HL-60 (cell line): ENCODE measurements at places on chromosomes 12 and 14.

GRCh38 chr14:22096514-22096895, 422.9 kb upstream of the OR4E1 start:
- DNase-seq = no peak

- DNase-seq = no peak
Observed at GRCh38 chr12:106985479-106985878, 1.5 kb downstream of the MTERF2 start.

- DNase-seq = no peak
Observed at GRCh38 chr14:29301571-29301970, 535.0 kb downstream of the FOXG1 start.

GRCh38 chr12:34406996-34407300, 384.7 kb downstream of the ALG10 start:
- no peak for DNase-seq

GRCh38 chr12:131058700-131059099, 105.0 kb downstream of the ADGRD1 start:
- DNase-seq = no peak

- no peak for DNase-seq
Observed at GRCh38 chr14:99808154-99808505, 14.9 kb downstream of the EML1 start.

DNA sequence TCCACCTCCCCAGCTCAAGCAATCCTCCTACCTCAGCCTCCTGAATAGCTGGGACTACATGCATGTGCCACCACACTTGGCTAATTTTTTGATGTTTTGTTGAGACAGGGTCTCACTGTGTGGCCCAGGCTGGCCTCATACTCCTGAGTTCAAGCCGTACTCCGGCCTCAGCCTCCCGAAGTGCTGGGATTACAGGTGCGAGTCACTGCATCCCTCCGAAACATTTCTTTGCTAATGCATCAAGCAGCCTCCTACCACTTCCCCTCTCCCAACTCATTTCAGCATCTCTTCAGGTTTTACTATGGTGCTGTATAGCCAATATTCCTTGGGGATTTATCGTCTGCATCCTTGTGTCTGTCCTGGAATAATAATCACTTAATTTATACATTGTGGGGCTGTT, 2.3 kb upstream of the SLC22A17 start:
- no peak for DNase-seq

- no peak for DNase-seq
Observed at GRCh38 chr14:70955543-70956480, 48.6 kb downstream of the PCNX1 start.

- no peak for DNase-seq
Observed at GRCh38 chr14:27845241-27845850, 921.2 kb upstream of the FOXG1 start.

GRCh38 chr12:110531741-110532333, 29.7 kb downstream of the RAD9B start:
- no peak for DNase-seq

DNA sequence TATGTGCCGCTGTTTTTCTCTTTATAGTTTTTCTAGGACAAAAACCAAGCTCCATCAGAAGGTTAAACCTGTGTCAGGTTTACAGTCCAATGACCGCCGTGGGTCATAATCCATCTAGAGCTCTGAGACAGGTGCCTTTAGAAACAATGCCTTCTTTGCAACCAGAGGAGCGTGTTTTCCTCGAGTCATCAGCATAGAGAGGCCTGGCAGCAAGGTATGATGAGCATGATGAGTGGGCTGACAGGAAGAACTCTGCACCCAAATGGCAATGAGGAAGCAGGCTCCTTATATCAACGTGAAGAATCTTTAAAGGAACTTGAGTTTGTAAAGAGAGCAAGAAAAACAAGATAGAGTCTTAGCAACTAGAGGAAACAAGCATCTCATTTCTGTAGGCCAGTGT, 60.5 kb upstream of the NUDT4 start:
- peak; percentile 4 for DNase-seq

DNA sequence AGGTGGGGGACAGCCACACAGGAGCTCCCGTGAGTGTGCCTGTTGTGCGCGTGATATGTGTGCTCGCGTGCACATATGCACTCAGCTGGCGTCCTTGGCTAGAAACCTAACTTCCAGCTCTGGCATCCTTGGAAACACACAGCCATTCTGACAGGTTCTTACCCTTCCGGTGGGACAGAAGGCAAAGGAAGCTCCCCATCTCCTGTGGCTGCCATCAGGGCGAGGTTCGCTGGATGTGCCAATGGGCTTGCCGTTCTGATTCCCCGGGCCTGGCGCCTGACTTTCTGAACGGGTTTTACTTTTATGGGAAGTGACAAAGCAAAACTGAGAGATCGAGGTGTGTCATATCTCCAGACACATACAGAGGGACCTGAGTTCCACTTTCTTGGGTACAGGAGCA, 124.7 kb downstream of the PAPOLA start:
- peak; percentile 5 for DNase-seq

DNA sequence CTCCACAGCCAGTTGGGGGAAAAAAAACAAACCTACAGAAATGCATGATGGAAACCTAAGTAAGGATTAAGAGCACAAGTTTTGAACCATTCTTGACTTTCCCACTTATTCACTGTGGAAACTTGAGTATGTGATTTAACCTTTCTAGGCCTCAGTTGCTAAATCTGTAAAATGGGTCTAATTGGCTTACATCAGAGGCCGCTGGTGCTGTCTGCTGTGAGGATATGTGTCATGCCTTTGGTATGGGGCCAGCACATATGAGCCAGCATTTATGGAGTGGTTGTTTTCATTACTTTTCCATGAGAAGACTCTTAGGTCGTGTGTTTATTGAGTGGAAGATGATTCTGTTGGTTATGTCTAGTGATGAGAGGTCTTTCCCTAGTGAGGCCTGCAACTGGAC, 102.4 kb downstream of the ESR2 start:
- DNase-seq = no peak

DNA sequence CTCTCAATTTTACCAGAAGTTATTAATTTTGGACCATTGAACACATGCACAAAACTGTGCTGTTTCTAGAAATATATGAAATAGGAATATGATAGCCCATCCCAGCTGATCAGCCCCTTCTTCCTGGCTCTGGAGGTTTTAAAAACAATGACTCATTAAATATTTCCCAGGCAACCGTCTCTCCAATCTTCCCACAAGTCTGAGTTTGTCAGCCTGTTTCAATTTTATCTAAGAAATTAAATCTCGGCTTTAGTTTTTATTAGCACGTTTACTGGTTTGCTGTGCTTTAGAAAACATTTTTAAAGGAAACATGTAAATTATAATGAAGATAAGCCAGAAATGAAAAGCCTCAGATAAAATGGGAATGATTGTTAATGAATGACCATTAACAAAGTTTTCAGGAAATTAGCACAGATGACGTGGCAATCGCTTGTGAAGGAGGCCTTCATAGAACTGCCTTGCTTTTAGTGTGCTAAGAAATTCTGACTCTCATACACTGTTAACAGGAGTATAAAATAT, 89.3 kb upstream of the RAP1B start:
- no peak for DNase-seq

GRCh38 chr12:89161557-89161956, 190.7 kb downstream of the DUSP6 start:
- DNase-seq = peak; percentile 21

GRCh38 chr12:113059071-113059595, 2.6 kb downstream of the DTX1 start:
- DNase-seq = no peak

- no peak for DNase-seq
Observed at GRCh38 chr14:53390008-53390407, 236.9 kb upstream of the DDHD1 start.

DNA sequence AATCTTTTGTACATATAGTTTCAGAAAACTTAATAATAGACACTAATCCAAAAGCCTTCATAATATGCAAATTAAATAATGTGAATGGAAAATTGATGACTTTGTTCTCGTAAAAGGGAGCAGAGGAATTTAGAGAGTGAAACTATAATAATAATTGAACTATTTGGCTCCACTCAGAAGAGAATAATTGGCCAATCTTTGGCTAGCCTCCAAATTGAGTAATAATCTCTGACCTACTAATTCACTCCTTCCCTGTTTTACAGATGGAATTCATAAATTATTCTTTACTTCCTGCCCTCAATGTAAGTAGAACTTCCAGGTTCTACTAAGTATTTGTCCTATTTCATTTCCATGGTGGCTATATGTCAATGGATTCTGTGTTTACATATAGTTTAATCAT, 15.8 kb downstream of the TRIM9 start:
- DNase-seq = peak; percentile 26

DNA sequence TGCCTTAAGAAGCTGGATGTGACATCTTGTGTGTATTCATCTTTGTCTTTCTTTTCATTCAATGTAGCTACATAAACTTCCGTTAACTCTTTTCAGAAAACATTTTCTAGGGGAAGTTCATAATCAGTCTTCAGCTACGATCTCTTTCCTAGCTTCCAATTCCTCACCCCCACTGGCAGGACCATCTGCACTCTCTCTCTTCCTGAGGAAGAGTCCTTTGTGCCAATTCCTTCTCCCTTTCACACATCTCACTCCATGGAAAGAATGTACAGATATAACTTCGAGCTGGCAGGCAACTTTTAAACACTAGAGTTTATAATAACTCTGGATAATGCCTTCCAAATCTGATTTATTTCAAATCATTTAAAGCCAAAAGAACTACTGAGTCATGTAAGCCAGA, 495.7 kb downstream of the GALC start:
- DNase-seq = no peak

DNA sequence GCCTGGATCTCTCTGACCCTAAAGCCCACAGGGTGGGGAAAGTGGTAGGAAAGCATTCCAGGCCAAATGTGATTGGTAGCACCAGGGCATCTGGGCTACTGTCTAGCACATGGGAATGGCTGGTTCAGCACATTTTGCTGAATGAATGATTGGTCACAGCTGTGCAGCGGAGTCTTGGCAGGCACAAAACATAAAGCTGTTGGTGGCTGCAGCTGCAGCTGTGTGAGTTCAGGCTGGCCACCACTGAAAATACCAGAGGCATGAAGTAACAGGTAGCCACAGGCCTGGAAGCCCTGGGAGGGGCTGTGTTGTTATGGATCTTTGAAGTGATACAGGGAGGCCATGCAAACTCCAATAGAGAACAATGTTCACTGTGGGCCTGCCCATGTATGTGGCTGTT, 72.7 kb downstream of the MYRFL start:
- DNase-seq = no peak

DNA sequence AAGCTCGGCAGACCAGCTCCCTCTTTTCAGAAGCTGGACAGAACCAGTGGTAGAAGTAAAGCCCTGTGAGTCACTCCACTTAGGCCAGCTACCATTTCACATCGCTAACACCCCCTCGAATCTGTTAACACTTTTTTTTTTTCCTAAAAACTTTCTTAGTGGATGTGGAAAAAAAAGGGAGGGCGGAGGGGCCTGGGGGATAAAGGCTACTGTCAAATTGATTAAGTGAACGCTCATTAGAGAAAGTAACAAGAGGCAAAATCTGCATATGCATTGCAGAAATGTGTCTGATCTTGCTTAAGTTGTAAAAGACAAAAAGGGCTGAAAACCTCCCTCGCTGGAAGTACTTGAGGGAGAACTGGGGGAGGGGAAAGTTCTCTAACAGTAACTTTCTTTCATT, 86.6 kb upstream of the OTX2 start:
- DNase-seq = no peak

- DNase-seq = no peak
Observed at GRCh38 chr12:75781532-75782046, 250.0 kb downstream of the PHLDA1 start.

DNA sequence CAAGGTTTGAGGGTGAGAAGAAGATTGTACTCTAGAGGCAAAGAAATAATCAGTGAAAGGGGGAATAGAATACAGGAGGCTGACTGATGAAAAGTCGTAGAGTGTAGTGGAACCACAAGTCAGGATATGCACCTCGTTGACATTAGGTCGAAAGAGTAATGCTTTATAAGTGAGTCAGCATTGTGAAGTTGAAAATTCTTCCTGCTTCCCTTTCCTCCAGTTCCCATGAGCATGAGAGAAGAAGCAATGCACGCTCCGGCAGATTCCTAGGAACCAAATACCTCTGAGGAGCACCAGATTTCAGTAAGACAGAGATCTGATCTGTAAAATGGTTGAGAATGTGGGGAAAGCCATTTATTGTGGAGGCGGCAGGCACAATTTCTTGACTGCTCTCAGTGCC, 16.5 kb downstream of the CCER1 start:
- DNase-seq = no peak

DNA sequence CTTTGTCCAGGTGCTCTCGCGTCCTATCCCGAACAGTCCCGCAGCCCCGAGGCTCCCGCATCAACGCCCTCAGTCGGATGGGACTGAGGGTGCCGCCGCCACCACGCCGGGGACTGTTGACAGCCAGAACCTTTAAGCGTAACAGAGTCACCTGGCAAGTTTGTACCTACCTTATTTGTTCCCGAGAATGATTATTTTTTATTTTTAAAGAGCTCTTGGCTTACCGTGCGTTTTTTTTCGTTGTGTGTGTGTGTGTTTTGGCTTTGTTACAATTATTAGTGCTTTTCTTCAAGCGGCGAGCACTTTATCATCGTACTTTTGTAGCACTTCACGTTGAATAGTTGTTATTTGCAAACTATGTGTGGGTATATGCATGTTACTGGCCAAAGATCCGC, 463 bp downstream of the COA8 start:
- no peak for DNase-seq

DNA sequence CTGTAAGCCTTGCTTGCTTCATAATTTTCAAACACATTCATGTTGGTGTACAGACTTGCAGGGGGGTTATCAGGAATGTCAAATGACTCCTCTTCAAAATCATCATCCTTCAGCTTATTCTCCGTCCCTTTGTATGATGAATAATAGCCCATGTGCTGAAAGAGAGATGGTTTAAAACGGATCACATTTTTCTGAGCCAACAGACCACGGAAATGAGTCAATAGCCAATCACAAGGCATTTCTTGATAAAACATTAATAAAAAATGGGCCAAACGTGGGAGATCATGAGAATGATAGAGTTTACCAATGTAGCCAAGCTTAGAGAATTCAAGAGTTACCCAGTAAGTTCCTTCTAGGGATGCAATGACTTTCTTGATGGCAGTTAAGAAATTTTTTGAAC, 105.5 kb downstream of the NTS start:
- DNase-seq = no peak

GRCh38 chr12:93025145-93026103, 96.3 kb upstream of the EEA1 start:
- peak; percentile 25 for DNase-seq

DNA sequence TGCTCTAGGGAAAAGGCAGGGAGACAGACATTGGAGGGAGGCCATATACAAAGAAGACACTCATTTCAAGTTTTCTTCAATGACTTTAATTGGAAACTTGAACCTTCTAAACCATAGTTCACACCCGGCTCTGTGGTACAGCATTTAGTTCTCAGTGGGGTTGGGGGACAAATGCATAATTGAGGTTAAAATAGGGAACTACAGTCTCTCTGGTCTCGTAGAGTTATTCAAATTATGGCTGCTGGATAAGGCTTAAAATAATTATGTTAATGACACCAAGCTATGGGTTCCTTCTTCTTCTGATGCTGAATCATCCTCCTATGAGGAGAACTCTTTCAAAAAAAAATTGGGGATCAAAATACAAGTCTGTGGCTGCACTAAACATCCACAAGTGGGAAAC, 3.8 kb upstream of the RPAP3 start:
- DNase-seq = no peak

- DNase-seq = peak; percentile 63
Observed at GRCh38 chr12:11836282-11837151, 187.0 kb downstream of the ETV6 start.

- DNase-seq = peak; percentile 52
Observed at GRCh38 chr12:124381456-124382296, 86.8 kb downstream of the RFLNA start.

- no peak for DNase-seq
Observed at GRCh38 chr12:16271062-16271461, 6.4 kb downstream of the SLC15A5 start.
